ENCODE measurements at places on chromosomes 4 and X.

DNA sequence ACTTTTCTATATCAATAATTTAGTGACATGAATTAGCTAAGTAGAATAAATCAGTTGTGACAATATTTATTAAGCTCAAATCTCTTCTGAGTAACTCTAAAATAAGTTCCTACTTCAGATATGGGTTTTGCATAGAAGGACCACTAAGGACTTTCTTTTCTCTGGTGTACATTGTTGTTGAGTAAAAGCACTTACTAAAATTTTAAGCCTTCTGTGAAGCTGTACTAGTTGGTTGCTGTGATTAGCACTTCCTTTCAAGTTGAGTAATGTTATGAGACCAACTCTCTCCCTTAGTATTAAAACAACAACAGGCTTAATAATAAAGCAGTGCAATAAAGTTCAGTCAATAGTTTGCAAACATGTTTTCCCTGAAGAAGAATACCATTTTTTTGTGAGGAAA, 667.4 kb upstream of the NDST4 start:
- no peak for DNase-seq

DNA sequence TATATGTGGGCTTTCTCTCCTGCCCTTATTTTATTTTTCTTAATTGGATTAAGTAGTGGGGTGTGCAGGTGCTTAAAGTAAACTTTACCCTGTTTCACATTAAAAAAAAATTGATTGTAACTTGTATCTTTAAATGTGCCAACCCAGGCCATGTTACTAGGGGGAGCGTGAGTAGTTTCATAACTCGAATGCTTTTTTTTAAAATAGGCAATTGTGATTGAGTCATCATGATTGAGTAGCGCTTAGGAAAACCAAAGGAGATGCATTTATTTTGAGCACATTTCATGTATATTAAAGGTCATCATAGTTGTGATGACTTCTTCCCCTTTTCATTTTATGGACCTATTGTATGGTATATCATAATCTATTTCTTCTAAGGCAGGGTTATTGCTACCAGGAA, 32.2 kb downstream of the GPAT3 start:
- DNase-seq = no peak

- DNase-seq = no peak
Measured at GRCh38 chr4:97367878-97368277, 775.4 kb downstream of the STPG2 start.

DNA sequence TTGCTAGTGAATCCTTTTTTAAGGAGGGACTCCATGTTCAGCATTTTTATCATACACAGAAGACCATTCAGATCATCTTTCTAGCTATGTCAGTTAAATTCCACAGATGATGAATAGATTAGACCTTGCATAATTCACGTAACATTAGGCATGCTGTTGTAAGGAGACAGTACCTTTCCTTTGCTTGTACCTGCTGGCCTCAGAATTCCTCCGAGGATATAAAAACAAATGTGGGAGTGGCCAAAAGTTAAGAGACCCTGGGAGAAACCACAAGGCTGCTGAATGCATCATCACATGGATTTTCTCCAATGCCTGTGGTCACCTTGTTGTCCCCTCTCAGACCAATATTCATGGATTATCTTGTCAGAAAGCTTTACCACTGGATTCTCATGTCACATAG, 201.4 kb downstream of the MAGEB17 start:
- no peak for DNase-seq

DNA sequence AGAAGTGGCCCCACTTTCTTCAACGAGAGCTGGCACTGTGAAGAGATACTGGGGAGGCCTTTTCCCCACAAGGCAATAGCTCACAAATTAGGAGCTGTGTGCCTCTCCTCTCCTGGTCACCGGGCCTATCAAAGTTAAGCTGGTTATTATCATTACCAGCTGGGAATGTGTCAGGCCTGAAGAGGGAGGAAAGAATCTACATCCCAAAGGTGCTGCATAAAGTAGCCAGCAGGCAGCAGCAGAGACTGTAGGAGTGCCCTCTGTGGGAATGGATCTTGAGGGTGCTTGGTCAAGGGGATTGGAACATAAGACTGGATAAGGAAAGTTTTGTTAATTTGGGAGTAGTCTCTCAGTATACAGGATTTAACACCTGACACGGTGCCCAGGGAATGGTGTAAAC, 9.1 kb upstream of the TMPRSS11D start:
- no peak for DNase-seq

DNA sequence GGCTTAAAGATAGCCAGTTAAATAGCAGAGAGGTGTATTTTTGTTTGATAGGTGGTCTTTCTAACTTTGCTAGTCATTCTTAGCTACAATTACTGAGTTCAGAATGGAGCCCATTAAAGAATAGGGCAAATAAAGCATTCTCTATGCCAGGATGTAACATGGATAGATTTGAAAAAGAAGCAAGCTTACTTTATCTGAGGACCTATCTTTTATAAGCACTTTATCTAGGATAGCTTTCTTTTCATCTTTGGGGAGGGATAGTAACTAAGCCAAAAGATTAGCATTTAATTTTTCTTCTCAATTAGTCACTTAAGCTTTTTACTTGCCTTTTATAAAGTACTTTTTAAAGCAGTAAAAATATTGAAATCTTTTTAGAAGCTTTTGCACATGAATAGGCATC, 1148.0 kb upstream of the DIAPH2 start:
- no peak for DNase-seq

DNA sequence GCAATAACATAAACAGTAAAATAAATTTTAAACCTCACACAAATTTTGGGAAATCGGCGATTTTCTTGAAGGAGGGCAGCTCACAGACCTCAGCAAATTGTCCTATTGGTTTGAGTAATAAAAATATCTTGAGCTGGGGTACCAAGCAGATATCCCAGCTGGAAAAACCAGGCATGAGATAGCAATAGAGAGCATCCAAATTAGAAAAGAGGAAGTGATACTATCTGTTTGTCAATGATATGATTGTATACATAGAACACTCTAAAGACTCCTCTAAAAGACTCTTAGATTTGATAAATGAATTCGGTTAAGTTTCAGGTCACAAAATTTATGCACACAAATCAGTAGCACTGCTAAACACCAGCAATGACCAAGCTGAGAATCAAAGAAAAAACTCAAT, 90.5 kb upstream of the ACTRT1 start:
- DNase-seq = no peak
